ENCODE measurements at places on chromosomes 3 and 15.
A peak's percentile ranks its signal among the peaks of the same experiment; 100 is the strongest.

DNA sequence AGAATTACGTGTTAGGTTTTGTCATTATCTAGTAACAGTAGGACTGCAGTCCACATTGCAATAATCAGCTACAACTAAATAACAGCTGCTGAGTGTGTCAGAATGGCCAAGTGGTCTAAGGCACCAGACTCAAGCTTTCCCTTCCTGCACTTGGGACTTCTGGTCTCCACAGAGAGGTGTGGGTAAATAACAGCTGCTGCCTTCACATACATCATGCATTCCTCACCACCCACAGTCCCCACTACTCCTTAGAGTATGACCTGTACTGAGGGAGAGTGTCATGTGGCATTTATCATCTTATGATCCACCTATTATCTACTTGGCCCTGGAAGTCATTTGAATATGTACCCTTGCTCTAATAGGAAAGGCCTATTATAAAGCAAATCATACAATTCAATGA, 22.2 kb upstream of the ZMAT3 start:
- H3K4me3 ChIP-seq, result no peak overlapping the region
- H3K4me1 ChIP-seq, result no peaks in the 10 kb centered on the region
- no peaks in the 10 kb centered on the region for H3K36me3 ChIP-seq
- no peak overlapping the region for H3K27ac ChIP-seq
- H3K27me3 ChIP-seq, result no peaks in the 10 kb centered on the region
- no peak for DNase-seq

DNA sequence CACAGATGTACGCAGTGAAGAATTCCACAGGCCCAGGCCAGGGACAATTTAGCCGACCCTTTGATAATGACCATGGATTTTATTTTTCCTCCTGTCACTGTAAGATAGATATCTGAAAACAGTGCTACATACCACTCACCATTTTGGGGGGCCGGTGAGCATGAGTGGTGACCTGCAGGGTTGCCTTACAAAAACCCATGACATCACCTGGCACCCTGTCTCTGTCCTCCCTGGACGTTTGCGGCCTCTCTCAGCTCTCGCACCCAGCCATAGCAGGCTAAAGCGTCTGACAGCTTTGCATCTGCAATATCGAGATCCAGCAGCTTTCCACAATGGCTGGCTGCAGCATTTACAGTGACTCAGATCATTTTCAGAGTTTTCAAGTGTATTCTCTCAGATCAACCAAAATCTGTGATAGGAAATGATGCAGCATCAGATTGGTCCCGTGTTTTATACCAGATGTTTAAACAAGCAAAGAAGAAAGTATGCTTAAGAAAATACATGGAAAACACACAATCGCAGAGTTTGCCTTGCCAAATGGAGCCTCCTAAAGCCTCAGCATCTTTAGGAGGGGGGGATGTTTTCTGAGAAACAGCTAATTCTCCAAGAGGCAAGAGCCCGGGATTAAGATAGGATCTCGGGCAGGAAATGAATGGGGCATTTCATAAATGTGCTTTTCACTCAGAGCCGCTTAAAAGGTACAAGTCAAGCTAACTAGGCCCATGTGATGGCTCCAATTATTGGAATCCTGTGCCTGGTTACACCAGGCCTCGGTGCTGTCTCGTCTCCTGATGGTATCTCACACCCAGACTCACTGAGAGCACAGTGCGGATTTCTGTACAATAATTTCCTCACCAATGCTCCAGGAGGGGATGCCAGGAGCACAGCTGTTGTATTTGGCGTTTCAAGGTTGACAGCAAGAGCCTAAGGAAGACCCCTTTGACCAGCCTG, 257.3 kb downstream of the XXYLT1 start:
- H3K27ac ChIP-seq, result no peak overlapping the region
- H3K27me3 ChIP-seq, result peaks cover 25% of the 10 kb centered on the region
- H3K36me3 ChIP-seq, result no peaks in the 10 kb centered on the region
- H3K4me3 ChIP-seq, result no peak overlapping the region
- H3K4me1 ChIP-seq, result no peaks in the 10 kb centered on the region
- DNase-seq, result no peak

DNA sequence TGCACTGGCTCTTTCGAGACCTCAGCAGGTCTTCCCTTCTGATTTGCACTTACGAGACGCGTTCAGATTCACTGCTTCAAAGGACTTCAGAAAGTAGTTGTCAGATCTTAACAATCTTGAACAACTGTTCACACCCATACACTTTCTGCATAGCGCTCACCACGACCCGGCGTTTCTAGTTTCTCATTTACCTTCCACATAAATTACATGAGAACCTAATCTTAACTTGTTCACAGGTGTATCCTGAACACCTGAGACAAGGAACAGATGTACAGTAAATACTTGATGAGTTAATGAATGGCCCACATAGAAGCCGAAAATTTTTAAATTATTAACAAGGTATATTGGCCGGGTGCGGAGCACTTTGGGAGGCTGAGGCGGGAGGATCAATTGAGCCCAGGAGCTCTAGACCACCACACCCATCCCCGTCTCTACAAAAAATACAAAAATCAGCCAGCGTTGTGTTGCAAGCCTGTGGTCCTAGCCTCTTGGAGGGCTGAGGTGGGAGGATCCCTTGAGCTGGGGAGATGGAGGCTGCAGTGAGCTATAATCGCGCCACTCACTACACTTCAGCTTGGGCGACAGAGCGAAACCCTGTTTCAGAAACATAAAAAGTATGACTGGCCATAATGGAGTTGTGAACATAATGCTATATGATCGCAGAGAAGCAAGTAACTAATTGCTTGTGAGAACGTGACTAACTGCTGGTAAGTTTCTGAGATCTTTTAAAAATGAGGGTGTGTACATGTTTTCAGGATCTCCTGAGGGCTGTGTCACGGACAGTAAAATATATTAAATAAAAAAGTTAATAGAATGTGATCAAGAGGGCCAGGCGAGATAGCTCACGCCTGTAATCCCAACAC, 984 bp upstream of the SMARCC1 start:
- peaks cover 5% of the 10 kb centered on the region for H3K4me1 ChIP-seq
- H3K27me3 ChIP-seq, result no peaks in the 10 kb centered on the region
- no peak for DNase-seq
- H3K4me3 ChIP-seq, result peak overlapping the region; percentile 98

GRCh38 chr3:153963012-153963411, 158.2 kb upstream of the ARHGEF26 start:
- no peak for DNase-seq
- no peaks in the 10 kb centered on the region for H3K27me3 ChIP-seq
- no peaks in the 10 kb centered on the region for H3K36me3 ChIP-seq
- no peaks in the 10 kb centered on the region for H3K4me1 ChIP-seq

- H3K4me1 ChIP-seq, result no peaks in the 10 kb centered on the region
- no peak overlapping the region for H3K4me3 ChIP-seq
- DNase-seq, result peak; percentile 30
Measured at GRCh38 chr15:53962646-53963561, 15.3 kb upstream of the UNC13C start.

DNA sequence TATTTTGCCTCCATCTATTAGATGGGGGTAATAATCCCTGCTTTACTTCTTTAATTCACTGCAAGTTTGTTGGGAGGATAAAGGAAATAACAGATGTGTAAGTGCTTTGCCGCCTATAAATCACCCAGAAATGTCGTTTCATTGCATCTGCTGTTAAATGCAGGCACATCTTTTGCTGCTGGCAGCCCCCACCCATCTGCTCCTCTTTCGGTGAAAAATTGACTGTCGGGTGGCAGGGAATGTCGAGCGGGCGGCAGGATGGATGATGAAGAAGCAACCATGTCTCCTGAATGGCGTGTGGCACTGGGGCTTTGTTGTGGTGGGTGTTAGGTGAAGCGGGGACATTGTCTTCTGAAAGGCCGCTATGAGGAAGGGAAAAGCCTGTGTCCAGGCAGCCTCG, 543 bp upstream of the REC114 start:
- no peak overlapping the region for H3K4me3 ChIP-seq
- H3K4me1 ChIP-seq, result no peaks in the 10 kb centered on the region
- H3K36me3 ChIP-seq, result no peaks in the 10 kb centered on the region
- peaks cover 46% of the 10 kb centered on the region for H3K27me3 ChIP-seq

DNA sequence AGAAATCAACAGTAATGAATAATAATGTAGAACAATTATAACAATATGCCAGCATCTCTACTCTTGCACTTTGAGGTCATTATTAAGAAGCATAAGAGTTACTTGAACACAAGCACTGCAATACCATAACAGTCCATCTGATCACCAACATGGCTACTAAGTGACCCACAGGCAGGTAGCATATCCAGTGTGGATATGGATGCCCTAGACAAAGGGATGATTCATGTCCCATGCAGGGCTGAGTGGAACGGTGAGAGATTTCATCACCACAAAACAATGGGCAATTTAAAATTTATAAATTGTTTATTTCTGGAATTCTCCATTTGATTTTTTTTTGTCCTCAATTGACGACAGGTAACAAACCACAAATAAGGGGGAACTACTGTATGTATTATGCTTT, 107.7 kb upstream of the TSC22D2 start:
- no peak overlapping the region for H3K4me3 ChIP-seq
- peaks cover 2% of the 10 kb centered on the region for H3K4me1 ChIP-seq

DNA sequence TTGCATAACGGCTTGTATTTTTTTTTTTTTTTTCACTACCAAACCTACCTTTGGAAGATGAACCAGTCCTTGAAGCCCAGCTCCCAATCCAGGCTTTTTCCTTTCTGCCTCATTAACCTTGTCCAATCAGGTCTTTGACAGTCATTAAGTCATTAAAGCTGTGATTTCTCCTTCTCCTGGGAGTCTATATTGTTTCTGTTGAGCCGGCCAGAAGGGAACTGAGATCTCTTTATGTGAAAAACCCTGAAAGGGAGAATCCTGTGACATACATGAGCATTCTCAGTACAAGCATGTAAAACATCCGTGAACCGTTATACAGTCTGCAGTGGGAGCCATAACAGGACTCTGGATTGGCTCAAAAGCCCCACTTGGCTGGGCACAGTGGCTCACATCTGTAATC, 40.0 kb downstream of the ZNF589 start:
- DNase-seq, result no peak
- no peak overlapping the region for H3K27ac ChIP-seq
- no peak overlapping the region for H3K4me3 ChIP-seq
- peaks cover 2% of the 10 kb centered on the region for H3K4me1 ChIP-seq
- H3K27me3 ChIP-seq, result no peaks in the 10 kb centered on the region
- peaks cover 3% of the 10 kb centered on the region for H3K36me3 ChIP-seq

GRCh38 chr3:19891740-19892139, 42.3 kb downstream of the EFHB start:
- H3K27ac ChIP-seq, result no peak overlapping the region
- H3K4me1 ChIP-seq, result no peaks in the 10 kb centered on the region
- no peaks in the 10 kb centered on the region for H3K27me3 ChIP-seq
- H3K4me3 ChIP-seq, result no peak overlapping the region
- no peak for DNase-seq
- no peaks in the 10 kb centered on the region for H3K36me3 ChIP-seq

- no peaks in the 10 kb centered on the region for H3K36me3 ChIP-seq
- H3K4me3 ChIP-seq, result no peak overlapping the region
- DNase-seq, result no peak
- no peaks in the 10 kb centered on the region for H3K4me1 ChIP-seq
- H3K27ac ChIP-seq, result no peak overlapping the region
- H3K27me3 ChIP-seq, result no peaks in the 10 kb centered on the region
Measured at GRCh38 chr3:134718726-134719125, 67.9 kb upstream of the KY start.

DNA sequence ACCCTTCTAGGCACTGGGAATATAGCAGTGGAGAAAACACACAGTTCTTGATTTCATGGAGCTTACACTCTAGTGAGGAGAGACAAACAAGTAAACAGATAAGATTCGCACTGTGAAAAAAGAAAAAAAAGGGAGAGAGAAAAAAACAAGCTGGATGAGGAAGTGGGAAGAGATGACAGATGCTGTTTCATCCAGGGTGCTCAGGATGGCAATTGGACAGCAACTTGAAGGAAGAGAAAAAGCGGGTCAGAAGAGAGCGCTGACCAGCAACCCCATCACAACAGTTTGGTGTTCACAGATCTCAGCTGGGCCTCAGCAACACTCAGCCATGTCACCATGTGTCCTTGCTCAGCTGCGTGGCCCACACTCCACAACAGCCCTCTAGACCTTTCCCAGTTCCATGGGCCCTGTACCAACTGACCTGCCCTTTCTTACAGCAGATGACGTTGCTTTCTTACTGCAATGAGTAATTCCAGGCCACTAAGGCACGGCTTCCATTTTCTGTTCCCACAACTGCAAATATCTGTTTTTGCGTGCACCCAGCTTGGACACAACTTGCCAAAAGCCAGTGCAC, 230.8 kb downstream of the MEX3B start:
- no peak overlapping the region for H3K27ac ChIP-seq
- DNase-seq, result no peak
- H3K4me1 ChIP-seq, result no peaks in the 10 kb centered on the region
- peaks cover 2% of the 10 kb centered on the region for H3K36me3 ChIP-seq
- no peaks in the 10 kb centered on the region for H3K27me3 ChIP-seq

GRCh38 chr15:36356466-36356865, 223.0 kb upstream of the CDIN1 start:
- H3K4me3 ChIP-seq, result no peak overlapping the region
- no peak overlapping the region for H3K27ac ChIP-seq
- H3K4me1 ChIP-seq, result no peaks in the 10 kb centered on the region
- no peaks in the 10 kb centered on the region for H3K36me3 ChIP-seq

DNA sequence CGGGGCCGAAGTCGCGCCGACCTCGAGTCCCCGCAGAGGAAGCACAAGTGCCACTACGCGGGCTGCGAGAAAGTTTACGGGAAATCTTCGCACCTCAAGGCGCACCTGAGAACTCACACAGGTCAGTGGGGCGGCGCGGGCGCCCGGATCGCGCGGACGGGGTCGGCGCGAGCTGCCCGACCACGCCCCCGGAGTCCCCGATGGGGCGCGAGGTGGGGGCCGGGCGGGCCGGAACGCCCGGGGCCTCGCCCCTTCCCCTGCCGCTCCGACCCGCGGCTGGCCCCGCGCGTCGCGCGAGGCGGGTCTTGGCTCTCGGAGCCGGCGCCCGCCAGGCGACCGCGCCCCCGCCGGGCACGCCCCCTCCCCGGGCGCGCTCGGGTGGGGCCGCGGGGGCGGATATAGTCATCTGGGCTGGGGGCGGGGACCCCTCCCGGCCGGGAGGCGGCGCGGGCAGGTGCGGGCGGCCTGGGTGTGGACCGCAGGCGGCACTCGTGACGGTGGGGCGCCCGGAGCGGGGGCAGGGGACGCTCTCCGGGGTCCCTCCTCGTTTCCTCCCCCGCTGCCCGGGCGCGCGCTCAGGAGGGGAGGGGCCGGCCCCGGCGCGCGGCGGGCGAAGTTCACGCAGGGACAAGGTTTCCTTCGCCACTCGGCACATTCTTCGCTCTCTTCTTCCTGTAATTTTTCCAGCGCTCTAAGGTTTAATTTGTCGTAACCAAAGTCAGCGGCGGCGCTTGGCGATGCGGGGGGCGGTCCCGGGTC, 1.2 kb downstream of the KLF13 start:
- H3K4me1 ChIP-seq, result peaks cover 14% of the 10 kb centered on the region
- H3K36me3 ChIP-seq, result peaks cover 2% of the 10 kb centered on the region
- H3K4me3 ChIP-seq, result peak overlapping the region; percentile 86

DNA sequence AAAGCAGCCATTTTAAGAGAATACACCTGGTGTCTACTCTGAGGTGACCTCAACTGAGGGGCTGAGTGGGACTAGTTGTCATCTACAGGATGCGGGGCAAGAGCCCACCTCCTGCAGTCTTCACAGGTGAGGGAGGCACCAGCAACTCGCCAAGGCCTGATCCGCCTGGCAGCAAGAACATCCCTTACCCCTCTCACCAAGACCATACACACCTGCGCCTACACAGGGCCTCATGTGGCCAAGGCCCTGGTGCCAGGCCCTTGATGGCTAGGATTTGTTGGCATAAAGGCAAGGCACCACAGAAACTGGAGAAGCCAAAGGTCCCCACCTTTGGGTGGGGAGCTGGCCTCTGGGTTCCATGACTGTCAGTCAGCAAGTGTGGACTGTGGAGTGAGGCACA, 18.4 kb downstream of the ELP6 start:
- H3K4me1 ChIP-seq, result no peaks in the 10 kb centered on the region
- H3K27me3 ChIP-seq, result peaks cover 2% of the 10 kb centered on the region
- peak overlapping the region; percentile 28 for H3K4me3 ChIP-seq
- no peak for DNase-seq
- no peak overlapping the region for H3K27ac ChIP-seq
